GOT3 (cell line): ENCODE measurements at places on chromosomes 1 and 21.

GRCh38 chr1:203065986-203066385 lies 19.8 kb downstream of the MYOG start:
- no peak for DNase-seq

- no peak for DNase-seq
Observed at GRCh38 chr1:33768106-33768505, 95.8 kb upstream of the HMGB4 start.

GRCh38 chr1:70509996-70510876 lies 99.2 kb downstream of the CTH start:
- no peak for DNase-seq

- no peak for DNase-seq
Observed at GRCh38 chr1:224116131-224116530, 2.2 kb downstream of the FBXO28 start.

GRCh38 chr1:20603504-20604464 lies 14.9 kb downstream of the CDA start:
- DNase-seq = no peak

- no peak for DNase-seq
Observed at GRCh38 chr1:221574529-221574928, 167.4 kb downstream of the DUSP10 start.

DNA sequence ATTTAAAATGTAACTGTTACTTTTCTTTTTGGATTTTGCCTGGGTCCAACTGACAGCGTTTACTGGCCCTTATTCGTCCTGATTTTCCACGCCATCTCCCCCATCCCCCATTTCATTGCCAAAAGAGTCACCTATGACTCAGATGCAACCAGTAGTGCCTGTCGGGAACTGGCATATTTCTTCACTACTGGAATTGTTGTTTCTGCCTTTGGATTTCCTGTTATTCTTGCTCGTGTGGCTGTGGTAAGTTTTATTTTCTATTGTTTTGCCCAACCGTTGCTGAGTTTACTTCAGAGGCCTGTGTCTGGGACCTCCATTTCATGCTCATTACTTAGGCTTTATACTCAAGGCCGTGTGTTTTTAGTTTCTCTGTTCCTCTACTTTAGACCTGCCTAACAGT lies 9.3 kb downstream of the LEPR start:
- DNase-seq = no peak

GRCh38 chr1:179143322-179143721 lies 61.5 kb downstream of the TOR3A start:
- DNase-seq = no peak

DNA sequence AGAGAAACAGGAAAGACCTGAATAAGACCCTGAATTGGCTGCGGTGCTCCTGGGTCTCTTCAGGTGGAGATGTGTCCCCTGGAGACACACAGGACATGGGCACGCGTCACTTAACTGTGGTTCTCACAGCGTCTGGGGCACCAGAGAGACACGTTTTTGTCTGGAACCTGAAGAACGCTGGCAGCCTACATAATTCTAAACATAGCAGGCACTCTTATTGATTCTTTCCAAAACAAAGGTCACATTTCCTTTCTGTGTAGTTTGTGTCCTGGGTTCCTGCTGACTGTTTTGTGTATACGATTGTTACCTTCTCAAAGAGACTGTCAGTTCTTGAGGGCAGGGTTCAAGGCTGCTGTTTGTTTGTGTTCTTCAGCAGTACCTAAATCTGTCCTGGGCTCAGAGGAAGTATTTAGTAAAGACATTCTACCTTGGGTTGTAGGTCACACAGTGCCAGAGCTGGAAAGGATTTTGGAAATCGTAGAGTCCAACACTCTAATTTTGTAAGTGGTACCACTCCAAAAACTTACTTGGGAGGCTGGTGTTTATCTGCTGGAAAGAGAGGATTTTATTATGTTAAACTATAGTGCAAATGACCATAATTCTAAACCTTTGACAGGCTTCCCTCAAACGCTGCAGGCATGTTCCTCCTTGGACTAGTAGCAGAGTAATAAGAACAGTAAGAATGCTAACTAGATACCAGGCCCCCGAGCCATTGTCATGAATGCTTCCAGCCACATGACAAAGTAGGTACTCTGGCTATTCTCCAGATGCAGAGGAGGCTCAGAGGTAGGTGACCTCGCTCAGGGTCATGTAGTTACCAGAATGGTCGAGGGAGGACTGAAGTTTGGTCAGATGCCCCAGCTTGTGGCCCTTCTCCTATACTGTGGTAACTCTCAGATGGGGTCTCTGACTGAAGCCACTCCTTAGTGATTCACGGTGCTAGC lies 164.3 kb downstream of the DHRS3 start:
- no peak for DNase-seq

DNA sequence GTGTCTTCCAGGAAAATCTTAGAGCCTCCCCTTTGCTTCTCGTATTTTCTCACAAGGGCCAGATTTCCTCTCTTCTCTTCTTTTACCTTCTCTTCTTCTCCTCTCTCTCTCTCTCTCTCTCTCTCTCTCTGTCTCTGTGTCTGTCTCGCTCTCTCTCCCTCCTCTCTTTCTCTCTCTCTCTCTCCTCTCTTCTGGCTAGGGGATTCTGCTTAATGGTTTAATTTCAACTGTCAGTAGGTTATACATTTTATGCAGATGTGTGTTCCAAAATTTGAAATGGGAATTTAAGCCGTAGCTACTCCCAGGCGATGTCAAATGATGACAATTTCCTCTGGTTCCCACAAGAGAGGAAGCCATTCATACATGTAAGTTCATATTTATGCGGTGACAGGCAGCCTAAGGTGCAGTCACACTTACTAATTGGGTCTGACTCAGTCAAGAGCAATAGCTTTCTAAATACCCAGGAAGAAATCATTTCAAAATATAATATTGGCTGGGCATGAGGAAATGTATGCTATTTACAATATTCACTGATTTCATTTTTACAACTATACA lies 1.4 kb downstream of the DSCAM start:
- no peak for DNase-seq

- no peak for DNase-seq
Observed at GRCh38 chr1:43267291-43267805, 2.4 kb upstream of the TMEM125 start.

- DNase-seq = no peak
Observed at GRCh38 chr1:3003941-3004270, 17.4 kb upstream of the ACTRT2 start.

DNA sequence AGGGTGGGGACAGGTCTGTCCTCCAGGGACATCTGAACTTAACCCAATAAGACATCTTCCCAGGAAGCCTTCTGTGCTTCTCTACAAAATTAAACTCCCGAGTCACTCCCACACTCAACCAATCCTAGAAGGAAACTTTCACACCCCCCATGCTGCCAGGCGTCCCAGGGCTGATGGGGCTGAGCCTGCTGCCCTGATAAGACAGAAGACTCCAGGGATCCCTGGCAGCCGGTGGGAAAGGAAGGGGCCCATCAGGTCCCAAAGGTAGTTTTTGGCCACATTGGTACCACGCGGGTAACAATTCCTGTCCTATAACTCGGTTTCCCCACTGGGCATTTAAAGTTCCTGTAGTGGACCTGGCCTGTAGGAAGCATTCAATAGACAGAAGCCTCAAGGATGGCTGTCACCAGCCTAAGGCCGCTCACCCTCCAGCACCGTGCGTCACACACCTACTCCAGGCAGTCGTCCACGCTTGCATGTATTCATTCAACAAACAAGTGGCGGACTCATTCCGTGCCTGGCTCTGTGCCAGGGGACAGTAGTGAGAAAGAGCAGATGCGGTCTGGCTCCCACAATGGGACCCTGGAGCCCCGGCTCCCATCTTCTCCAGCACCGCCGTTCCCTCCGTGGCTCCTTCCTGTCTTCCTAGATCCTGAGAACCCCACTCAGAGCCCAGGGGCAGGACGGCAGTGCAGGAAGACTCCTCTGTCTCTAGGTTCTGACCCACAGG lies 465.2 kb downstream of the NPHP4 start:
- DNase-seq = no peak

- DNase-seq = no peak
Observed at GRCh38 chr21:19049567-19049966, 646.0 kb upstream of the TMPRSS15 start.

GRCh38 chr21:41965461-41966013 lies 11.7 kb upstream of the C2CD2 start:
- no peak for DNase-seq

GRCh38 chr1:6157528-6158174 lies 22.5 kb downstream of the CHD5 start:
- no peak for DNase-seq

DNA sequence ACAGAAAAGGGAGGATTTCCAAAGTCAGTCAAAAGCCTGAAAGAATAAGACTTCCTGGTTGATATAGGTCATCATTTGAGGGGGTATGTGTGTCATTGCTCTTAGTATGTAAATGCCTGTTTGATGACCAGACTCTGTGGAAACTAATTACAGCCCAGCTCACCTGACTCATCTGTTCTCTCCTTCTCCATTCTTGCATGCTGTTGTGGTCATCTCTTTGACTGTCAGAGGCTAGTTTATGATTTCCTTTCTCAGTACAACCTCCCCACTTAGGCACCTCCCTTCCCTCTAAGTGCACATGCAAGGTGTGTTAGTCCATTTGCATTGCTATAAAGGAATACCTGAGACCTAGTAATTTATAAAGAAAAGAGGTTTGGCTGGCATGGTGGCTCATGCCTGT lies 2.4 kb upstream of the C1orf116 start:
- DNase-seq = no peak

DNA sequence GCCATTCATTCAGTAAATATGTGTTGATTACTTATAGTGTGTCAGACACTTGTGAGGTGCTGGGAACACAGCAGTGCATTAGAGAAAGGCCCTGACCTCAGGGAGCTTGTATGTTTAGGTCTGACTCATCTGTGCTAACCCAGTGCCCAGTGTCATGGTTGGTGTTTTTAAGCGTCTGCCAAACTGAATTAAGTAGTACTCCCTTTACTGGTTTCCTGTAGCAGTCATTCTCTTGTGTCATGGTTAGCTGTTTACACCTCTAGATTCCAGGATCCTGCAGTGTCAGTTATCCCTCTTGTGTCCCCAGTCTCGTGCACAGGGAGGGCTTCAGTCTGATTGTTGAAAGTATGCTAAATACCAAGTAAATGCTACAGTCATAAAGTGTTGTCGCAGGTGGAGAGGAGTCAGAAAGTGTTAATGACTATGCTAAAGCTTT lies 14.2 kb downstream of the UCK2 start:
- DNase-seq = no peak

- DNase-seq = no peak
Observed at GRCh38 chr1:160651433-160652064, 4.7 kb upstream of the SLAMF1 start.

GRCh38 chr1:199121047-199121446 lies 482.2 kb downstream of the PTPRC start:
- no peak for DNase-seq

- DNase-seq = no peak
Observed at GRCh38 chr1:155009221-155009711, 6.7 kb downstream of the ZBTB7B start.

- DNase-seq = peak; percentile 58
Observed at GRCh38 chr1:152906023-152906565, 2.3 kb upstream of the IVL start.

GRCh38 chr1:220045356-220046051 lies 801 bp downstream of the EPRS1 start:
- no peak for DNase-seq

GRCh38 chr21:46517361-46517760 lies 58.7 kb downstream of the DIP2A start:
- DNase-seq = no peak

- DNase-seq = no peak
Observed at GRCh38 chr1:45008516-45008915, 2.6 kb downstream of the HECTD3 start.
